Foreskin keratinocyte (primary cell): ENCODE measurements at places on chromosomes 3 and 15. TPM values are rescaled to one million over a fixed set of nuclear protein-coding genes. Genes with fewer than 3 reads are reported as not detected.

- DNase-seq, result no peak
Observed at GRCh38 chr3:39333607-39334006, 4.1 kb downstream of the CCR8 start.

DNA sequence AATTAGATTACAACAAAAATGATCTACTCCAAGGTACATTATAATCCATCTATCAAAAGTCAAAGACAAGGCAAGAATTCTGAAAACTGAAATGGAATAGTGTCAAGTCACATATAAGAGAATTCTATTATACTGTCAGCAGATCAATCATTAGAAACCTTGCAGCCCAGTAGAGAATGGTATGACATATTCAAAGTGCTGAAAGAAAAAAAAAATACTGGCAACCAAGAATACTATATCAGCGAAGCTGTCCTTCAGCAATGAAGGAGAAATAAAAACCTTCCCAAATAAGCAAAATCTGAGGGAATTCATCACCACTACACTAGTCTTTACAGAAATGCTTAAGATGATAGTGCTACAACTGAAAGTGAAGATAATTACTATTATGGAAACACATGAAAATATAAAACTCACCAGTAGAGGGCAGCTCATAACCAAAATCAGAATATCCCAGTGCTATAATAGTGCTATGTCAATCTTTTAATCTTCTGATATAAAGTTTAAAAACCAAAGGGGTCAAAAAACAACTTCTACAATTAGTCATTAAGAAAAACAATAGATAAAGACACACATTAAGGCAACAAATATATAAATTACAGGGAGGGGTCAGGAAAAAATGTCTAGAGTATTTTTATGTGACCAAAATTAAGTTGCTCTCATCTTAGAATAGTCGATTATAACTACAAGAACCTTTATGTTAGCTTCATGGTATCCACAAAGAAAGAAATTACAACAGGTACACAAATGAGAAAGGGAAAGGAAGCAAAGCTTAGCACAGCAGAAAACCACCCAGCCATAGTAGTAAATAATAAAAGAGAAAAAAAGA is 190.7 kb upstream of the CNTN6 start:
- no peak for DNase-seq

The INSYN1 gene
- total RNA-seq, result 0.24 and 0.35 TPM in 2 replicates

The PLCH1 gene
- 0.10 and 0.14 TPM in 2 replicates for total RNA-seq

GRCh38 chr15:77557144-77557543 is 75.6 kb downstream of the LINGO1 start:
- DNase-seq, result no peak

DNA sequence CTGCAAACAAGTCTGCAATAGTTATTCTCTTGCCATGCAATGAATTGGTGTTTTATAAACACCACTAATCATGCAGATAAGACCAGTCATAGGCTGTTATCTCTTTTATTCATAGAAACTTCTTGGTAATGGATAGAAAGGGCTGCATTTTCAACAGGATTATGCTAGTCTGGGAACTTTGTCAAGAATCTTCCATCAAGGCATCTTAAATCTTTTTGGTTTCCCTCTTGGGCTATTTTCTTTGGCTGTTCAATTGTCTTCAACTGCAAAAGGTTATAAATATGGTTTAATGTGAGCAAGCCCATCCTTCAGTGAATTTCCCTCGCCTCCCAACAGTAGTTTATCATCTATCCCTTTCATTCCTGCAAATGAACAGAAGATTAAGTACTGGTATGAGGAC is 59.0 kb upstream of the MINAR1 start:
- no peak for DNase-seq

The CPB1 gene
- not detected in 2 replicates for total RNA-seq

The SKOR1 gene
- not detected in 2 replicates for total RNA-seq

DNA sequence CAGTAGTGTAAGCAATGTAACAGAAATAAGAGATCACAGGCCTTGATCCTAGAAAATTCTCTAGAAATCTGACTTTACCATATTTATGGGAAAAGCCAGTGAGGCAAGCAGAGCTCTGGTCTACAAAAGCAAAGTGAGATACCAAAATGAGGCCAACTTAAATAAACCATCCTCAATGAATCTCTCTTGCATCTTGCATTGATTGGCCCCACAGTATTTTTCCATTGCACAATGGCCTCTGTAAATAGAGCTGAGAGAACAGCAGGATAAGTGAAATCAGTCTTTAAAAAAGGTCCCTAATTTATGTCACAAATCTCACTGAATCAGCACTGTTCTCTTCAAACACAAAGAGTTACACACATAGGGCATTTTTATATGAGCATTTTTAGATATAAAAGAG is 8.9 kb downstream of the CFAP20DC start:
- DNase-seq, result no peak

DNA sequence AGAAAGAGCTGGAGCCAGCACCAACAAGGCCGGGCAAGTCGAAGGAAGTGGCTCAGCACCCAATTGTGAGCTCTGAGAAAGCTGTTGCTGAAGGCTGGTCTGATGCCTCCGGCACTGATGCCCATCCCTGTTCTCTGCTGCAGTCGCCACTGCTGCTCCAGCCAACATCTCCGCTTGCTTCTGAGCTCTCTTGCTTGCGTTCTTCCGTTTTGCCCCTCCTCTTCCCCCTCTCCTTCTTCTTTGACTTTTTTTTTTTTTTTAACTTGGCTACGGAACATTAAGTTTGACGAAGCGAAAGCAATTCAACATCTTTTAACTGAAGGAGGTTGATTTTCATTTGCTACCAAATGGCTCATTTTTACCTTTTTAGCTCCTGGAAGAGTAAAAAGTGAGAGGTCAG is 442.9 kb downstream of the MCTP2 start:
- DNase-seq, result peak; percentile 84

DNA sequence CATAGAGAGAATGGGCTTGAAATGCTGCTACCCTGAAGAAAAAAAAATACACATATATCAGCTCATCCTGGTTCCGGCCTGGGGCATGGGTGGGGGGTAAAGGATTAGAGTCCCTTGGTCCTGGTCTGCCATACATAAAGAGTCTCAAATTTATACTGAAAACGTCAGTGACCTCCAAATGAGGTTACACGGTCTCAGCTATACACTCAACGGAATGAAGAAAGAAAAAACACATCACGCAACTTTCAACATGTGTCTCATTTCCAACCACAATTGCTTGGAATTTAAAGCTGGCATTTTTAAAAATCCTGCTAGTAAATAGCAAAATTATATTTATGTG is 612.8 kb downstream of the MCTP2 start:
- DNase-seq, result no peak

GRCh38 chr3:112115806-112116383 is 17.2 kb downstream of the GCSAM start:
- DNase-seq, result no peak

The GXYLT2 gene
- total RNA-seq, result 1.8 and 2.6 TPM in 2 replicates

GRCh38 chr3:127177226-127177625 is 15.7 kb upstream of the PRR23E start:
- DNase-seq, result no peak

GRCh38 chr15:98907927-98908471 is 99.6 kb downstream of the PGPEP1L start:
- no peak for DNase-seq

The CNOT10 gene
- 23.8 and 26.0 TPM in 2 replicates for total RNA-seq

DNA sequence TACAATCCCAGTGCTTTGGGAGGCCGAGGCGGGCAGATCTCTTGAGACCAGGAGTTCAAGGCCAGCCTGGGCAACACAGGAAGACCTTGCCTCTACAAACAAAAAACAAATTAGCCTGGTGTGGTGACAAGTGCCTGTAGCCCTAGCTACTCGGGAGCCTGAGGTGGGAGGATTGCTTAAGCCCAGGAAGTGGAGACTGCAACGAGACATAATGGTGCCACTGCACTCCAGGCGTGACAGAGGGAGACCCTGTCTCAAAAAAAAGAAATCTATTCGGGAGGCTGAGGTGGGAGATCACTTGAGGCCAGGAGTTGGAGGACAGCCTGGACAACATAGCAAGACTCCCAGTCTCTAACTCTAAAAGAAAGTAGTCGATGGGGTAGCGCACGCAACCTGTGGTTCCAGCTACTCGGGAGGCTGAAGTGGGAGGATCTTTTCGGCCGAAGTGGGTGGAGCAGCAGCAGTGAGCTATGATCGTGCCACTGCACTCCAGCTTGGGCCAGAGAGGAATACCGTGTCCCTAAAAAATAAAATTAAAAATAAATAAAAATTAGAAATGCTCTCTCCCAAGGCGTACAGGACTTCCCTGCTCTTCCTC is 775 bp downstream of the C3orf33 start:
- no peak for DNase-seq
